T-cell (primary cell): ENCODE measurements at places on chromosomes 3 and 15.

GRCh38 chr15:54564166-54564565 lies 585.9 kb downstream of the UNC13C start:
- no peak for DNase-seq

- DNase-seq = no peak
Observed at GRCh38 chr15:59158701-59159034, 48.0 kb upstream of the LDHAL6B start.

DNA sequence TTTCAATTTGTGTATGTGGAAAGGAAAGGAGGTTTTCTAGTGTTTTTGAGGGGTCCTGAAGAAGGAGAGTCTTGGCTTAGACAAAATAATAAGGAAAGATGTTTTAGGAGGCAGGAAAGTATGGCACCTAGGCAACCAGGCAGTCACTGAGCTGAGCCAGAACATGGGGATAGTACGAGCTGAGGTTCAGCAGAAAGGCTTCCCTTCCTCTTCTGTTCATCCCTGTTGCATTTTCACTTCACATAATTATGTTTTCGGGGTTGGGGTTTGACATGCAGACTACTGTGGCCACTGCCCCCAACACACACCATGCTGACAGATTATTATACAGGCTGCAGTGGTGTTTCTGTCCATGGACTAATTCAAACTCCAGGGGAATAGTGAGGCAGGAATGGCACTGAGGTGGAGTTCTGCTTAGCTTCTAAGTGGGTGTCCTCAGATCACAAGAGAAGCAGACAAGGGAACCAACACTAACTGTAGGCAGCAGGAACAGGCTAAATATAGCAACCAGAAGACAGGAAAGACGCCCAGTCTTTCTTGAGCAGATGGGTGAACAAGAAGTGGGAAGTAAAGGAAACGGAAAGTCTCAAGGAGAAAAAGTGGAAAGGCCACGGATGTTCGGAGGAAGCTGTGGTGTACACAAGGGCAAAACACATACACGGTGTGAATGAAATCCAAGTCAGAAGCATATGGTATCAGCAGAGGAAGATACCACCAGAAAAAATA lies 305.8 kb downstream of the PLCL2 start:
- no peak for DNase-seq

DNA sequence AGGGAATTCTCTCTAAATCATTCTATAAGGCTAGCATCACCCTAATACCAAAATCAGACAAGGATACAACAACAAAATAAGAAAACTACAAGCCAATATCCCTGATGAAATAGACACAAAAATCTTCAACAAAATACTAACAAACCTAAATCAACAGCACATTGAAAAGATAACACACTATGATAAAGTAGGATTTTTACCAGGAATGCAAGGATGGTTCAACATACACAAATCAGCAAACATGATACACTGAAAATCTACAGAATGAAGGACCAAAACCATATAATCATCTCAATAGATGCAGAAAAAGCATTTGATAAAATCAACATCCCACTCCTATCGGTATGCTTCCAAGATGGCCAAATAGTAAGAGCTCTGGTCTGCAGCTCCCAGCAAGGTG lies 39.5 kb downstream of the ALDH1A2 start:
- no peak for DNase-seq

- no peak for DNase-seq
Observed at GRCh38 chr3:127634653-127635052, 5.7 kb downstream of the PODXL2 start.

DNA sequence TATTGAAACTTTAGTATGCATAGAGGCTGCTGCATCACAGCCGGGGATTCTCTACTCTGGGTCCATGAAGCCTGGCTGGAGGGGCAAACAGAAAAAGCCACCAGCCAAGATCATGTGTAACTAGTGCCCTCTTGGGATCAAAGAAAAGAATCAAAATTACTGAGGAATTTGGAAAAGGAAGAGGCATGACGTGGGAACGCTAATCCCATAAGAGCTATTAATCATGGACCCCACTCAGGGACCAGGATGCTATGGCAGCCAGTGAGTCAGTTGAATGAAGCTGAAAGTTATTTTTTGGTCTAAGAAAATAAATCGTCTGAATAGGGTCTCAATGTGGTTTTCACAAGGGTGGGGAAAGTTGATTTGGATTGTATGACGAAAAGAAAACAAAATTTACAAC lies 1165.1 kb downstream of the ROBO2 start:
- no peak for DNase-seq

GRCh38 chr3:107928084-107928445 lies 162.8 kb downstream of the CD47 start:
- DNase-seq = peak; percentile 18

GRCh38 chr15:73305331-73306211 lies 63.2 kb downstream of the HCN4 start:
- DNase-seq = no peak

GRCh38 chr3:160099834-160100233 lies 111.2 kb downstream of the IL12A start:
- no peak for DNase-seq

DNA sequence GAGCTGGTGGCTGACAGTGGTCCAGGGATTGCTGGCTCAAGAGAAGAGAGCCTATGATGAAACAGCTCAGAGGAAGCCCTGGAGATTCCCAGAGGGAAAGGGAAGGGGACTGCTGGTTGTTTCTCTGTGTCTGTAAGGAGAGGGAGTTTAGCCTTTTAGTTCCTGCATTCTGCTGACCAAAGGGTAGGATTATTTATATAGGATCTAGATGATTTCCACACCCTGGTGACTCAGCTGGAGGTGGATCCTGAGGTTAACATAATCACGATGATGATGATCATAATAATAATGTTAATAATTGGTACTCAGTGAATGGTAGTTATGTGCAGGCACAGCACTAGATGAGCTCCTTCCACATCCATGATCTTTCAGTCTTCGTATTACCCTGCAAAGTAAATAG lies 144.9 kb downstream of the EPHB1 start:
- DNase-seq = no peak

DNA sequence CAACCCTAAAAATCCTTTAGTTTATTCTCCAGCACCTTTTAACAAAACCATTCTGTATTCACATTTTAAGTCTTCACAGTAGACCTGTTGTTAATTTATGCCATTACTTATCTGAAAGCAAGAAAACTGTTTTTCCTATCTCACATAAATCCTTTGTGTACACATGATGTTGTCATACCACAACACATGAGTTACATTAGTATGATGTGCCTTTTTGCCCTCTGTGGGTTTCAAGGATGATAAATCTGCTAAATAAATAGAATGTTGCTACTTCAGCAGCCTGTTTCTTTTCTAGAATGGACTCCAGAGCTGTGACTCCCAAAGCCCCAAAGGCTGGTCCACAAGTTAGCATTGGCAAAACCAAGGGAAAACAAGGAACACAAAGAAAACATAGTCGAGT lies 151.6 kb downstream of the SERPINI1 start:
- DNase-seq = no peak

DNA sequence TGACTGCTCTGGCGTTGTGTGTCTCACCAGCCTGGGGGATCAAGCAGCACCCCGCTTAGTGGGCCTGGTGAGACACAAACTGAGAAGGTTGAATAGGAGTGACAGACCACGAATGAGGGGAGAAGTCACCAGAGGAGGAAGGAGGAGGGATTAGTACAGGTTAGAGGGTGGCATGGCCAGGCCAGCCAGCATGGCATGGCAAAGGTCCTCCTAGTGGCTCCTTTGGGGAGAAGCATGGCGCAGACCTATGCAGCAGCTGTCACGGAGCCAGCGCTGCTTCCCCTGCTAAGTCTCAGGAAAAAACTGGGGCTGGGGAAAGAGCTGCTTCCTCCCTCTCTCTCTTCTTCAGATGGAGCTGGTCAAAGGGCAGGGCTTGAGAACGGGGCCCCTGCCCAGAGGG lies 48.6 kb downstream of the ZDHHC3 start:
- no peak for DNase-seq

GRCh38 chr15:92971081-92971480 lies 71.0 kb downstream of the CHD2 start:
- no peak for DNase-seq

GRCh38 chr3:50655009-50655830 lies 19.5 kb upstream of the DOCK3 start:
- DNase-seq = no peak

DNA sequence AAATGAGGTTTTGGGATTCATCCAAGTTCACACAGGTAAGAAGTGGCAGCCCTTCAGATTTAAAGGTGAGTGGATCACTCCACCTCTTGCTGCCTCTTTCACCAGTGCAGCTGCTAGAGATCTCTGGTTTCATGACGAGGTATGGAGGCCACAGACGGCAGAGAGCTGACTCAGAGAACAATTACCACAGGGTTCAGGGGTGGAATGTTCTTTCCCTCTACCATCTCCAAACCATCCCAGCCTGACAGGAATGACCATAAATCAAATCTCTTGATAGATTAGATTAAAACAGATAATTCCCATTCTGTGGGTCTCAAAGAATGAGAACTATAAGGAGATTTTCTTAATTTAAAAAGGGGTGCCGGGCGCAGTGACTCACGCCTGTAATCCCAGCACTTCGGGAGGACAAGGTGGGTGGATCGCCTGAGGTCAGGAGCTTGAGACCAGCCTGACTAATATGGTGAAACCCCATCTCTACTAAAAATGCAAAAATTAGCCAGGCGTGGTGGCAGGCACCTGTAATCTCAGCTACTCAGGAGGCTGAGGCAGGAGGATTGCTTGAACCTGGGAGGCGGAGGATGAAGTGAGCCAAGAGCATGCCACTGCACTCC lies 174.2 kb upstream of the ATP11B start:
- DNase-seq = no peak

- DNase-seq = no peak
Observed at GRCh38 chr3:82044930-82045705, 283.7 kb upstream of the GBE1 start.

DNA sequence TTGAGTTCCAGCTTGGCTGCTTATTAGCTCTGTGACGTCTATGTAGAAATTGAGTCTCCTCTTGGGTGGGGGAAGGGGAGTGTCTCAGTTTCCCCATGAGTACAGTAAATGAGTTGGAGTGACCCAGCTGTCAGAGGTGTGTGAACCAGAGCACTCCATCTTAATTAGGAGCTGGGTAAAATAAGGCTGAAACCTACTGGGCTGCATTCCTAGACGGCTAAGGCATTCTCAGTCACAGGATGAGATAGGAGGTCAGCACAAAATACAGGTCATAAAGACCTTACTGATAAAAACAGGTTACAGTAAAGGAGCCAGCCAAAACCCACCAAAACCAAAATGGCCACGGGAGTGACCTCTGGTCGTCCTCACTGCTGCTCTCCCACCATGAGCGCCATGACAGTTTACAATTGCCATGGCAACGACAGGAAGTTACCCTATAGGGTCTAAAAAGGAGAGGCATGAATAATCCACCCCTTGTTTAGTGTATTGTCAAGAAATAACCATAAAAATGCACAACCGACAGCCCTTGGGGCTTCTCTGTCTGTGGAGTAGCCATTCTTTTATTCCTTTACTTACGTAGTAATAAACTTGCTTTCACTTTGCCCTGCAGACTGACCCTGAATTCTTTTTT lies 222.4 kb downstream of the CACNA2D3 start:
- DNase-seq = no peak

GRCh38 chr3:115623044-115623868 lies at the start of gene GAP43:
TSS of gene GAP43 (plus strand) at chr3:115623510. CDS start at chr3:115623690, 180 bp downstream.
- no peak for DNase-seq

- DNase-seq = no peak
Observed at GRCh38 chr3:168024537-168024941, 71.2 kb downstream of the GOLIM4 start.

DNA sequence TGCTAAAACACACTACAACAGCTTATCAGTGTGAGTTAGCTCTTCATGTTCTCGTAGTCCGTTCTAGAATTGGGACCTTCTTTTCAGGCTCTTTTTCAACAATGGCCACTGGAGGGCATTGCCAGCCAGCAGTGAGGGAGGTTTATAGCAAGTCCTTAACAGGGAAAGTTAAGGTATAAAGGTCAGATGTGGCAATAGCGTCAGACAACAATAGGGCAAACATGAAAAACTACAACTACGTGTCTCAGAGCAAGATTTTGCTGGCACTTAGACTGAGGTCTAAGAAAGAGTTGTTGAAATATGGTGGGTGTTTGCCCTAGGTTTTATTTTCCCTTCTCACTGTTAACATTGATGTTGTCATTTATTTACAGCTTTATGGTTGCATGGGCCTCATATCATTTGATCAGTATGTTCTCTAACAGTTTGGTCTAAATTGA lies 161.4 kb downstream of the GMNC start:
- DNase-seq = no peak

DNA sequence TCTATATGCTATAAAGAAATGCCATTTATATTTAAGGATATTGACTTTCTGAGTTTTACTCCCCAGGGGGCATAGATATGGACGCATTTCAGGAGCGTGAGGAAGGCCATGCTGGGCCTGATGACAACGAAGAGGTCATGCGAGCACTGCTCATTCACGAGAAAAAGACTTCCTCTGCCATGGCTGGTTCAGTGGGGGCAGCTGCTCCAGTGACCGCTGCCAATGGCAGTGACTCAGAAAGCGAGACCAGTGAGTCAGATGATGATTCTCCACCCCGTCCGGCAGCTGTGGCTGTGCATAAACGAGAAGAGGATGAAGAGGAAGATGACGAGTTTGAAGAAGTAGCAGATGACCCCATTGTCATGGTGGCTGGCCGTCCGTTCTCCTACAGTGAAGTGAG lies 38.4 kb downstream of the GTF2E1 start:
- no peak for DNase-seq

- no peak for DNase-seq
Observed at GRCh38 chr3:14652-15051, 181.9 kb upstream of the CHL1 start.

GRCh38 chr3:148591525-148591924 lies 106.2 kb upstream of the AGTR1 start:
- no peak for DNase-seq

- DNase-seq = no peak
Observed at GRCh38 chr3:119630128-119630879, 30.1 kb downstream of the POPDC2 start.

DNA sequence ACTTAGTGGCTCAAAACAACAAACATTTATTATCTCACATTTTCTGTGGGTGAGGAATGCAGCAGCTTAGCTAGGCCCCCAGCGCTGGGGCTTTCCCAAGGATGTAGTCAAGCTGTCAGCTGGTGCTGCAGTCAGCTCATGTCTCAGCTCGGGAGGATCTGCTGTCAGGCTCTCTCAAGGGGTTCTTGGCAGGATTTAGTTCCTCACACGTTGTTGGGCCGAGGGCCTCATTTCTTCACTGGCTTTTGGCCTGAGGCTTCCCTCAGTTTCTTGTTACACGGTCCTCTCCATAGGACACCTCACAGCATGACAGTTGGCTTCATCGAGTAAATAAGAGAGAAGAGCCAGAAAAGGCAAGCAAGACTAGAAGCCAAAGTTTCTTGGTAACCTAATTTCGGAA lies 13.7 kb upstream of the U2SURP start:
- DNase-seq = no peak

GRCh38 chr3:19917167-19917566 lies 16.9 kb downstream of the EFHB start:
- DNase-seq = no peak

DNA sequence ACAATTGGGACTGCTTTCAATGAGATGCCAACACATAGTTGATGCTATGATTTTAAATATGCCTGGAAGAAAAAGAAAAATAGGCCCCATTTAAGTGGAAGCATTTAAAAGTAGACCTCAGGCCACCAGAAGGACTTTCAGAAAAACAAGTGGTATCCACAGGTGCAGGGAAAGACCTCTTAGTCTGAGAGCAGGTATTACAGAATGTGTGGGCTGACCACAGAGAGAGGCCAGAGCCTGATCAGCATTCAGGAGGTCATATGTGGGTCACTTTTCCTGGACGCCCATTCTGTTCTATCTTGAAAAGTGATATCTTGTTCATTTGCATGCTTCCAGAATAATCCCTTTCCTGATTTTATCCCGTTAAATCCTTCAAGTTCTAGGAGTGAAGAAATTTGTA lies 95.5 kb downstream of the GABRG3 start:
- DNase-seq = no peak
